ENCODE measurements at places on chromosomes 2 and 18.

DNA sequence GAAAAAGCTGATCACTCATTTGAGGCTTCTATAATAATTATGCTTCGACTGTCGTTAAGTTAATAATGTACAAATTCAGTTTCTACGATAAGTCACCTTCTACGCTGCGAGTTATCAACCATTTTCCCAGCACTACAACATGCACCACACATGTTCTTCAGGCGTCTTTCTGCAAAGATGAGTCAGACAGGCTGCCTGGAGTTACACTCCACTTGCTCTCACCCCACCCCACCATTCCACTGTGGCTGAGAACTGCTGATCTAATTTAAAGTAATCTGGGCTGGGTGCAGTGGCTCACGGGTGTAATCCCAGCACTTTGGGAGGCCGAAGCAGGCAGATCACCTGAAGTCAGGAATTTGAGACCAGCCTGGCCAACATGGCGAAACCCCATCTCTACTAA is 218.6 kb downstream of the DYM start:
- peak; percentile 76 for DNase-seq

GRCh38 chr2:65727816-65728215 is 295.4 kb upstream of the SPRED2 start:
- DNase-seq, result no peak

GRCh38 chr2:127498386-127498785 is 27.9 kb downstream of the IWS1 start:
- peak; percentile 71 for DNase-seq

- peak; percentile 62 for DNase-seq
These were observed 64.4 kb downstream of the ZNF516 start for GRCh38 chr18:76430636-76431035.

- DNase-seq, result peak; percentile 60
These were observed 16.7 kb downstream of the PKDCC start for GRCh38 chr2:42064417-42064942.

GRCh38 chr18:22172120-22172582 is 2.8 kb downstream of the GATA6 start:
- DNase-seq, result no peak

DNA sequence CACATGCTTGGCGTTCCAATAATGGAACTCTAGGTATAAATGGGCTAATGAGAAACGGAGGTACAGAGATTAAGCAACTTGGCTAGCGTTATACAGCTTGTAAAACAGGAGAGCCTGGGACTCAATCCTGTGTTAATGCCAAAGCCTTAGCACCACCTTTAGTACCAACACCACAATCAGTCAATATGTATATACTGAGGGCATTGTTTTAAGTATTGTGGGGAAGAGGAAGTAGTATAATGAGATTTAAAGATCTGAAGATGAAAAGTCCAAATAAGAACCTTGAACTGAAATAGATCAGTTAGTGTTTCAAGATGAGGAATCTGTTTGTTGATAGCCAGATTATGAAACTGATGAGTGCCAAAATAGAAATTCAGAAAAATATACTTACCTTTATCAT is 8.1 kb downstream of the MARS2 start:
- no peak for DNase-seq

DNA sequence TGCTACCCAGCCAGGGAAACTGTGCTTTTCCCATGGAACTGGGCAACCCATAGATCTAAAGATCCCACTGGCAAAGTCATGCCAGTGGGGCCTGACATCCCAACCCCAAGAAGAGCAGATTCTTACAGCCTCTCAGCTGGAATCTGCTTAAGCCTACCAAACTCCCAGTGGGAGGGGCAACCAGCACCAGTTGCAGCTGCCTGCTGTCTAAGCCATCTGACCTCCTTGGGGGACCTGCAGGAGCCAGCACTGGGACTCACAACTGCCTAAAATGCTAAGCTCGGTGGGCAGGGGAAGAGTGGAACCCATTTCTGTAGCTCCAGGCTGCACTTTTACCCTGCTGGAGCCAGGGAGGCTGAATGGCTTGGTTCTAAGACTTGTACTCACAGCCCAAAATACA is 770.7 kb upstream of the SLC8A1 start:
- DNase-seq, result no peak

DNA sequence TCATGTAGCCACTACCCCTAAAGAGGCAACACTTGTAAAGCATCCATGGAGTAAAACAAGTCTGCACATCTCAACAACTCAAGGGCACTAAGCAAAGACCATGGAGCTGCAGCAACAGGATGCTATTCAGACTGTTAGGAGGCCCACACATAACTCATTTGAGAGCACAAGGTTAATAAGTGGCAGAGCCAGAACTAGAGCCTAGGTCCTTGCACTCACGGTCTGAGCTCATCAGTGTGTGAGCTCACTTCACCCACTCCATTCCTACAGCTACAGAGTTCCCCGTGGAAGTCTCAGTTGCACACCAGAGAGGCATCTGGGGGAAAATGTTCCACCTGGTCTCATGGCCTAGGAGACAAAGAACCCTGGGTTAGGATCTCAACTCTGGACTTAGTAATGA is 35.0 kb downstream of the TTC32 start:
- no peak for DNase-seq
